ENCODE measurements at places on chromosomes 7 and 10.

DNA sequence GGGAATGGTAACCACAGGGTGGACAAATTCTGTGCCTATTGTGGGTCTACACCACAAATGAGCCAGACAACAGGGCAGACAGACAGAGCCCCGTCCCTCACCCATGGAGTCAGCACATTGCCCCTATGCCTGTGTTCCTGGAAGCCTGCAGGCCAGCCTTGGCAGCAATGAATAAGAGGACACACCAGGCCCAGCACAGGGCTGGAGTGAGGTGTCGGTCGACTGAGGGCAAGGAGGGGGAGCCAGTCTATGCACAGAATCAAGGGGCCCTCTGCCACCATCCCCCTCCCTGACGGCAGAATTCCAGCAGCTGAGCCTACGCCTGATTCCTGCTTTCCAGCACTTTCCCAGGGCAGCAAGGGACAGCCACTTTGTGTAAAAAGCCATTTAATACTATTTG lies 98.2 kb downstream of the CALN1 start:
- DNase-seq, result no peak

DNA sequence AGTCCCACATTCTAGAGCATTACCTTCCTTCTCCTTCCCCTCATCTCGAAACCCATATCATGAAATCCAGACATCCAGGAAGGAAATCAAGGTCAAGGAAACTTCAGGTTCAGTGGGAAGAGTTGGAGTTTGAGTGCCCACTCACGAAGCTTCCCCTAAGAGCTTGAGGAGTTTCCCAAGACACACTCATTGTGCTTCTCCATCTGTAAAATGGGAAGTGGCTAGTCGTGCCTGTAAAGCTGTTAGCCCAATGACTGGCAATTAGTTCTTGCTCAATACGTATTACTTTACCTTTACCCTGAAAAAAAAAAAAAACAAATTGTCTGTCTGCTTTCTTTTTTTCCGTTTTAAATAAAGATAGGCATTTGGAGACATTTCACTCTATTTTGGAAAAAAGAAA lies 42.3 kb downstream of the GPAM start:
- no peak for DNase-seq

DNA sequence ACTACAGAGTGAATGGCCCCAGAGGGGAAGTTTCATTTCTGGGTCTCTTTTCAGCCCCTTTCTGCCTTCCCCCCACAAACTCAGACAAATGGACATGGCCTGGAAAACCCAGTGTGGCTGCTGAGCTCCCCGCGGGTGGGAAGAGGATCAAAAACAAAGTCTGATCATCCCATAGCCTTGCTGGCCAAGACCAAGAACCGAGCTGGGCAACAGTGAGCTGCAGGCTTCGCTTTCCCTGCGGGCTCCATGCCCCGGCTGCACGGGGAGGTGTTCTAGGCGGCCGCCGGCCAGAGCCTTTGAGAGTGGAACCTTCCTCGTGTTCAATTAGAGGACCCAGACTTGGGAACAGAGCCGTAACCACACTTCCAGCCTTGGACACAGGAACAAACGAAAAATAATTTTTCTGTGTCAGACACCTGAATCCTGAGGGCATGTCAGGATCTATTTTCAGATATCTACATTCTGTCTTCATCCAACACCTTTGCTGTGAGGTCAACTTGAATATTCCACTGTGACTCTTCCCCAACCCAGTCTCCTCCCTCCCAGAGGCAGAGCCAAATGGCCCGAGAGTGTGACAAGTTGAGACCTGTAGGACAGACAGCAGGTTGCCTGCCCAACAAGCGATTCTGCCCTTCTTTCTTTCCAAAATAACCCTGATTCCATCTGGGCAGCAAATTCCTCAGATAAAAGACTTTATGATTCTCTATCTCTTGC lies 26.0 kb downstream of the WDR86 start:
- no peak for DNase-seq

DNA sequence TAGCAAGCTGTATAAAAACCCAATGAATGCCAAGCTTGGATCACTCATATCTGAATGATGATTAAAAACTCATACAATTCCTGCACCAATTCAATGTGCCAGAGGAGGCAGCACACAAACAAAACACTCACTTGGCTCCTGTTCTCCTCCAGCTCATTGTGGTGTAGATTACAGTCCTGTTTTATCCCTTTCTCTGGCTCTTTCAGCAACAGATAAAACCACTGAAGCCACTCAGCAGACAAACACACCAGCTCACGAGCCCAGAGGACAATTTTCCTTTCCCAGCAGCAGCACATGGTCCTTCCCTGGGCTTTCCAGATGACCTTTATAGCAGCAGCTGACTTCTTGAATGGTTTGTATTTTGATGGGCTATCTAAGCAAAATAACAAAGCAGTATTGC lies 107.3 kb upstream of the STARD3NL start:
- no peak for DNase-seq

DNA sequence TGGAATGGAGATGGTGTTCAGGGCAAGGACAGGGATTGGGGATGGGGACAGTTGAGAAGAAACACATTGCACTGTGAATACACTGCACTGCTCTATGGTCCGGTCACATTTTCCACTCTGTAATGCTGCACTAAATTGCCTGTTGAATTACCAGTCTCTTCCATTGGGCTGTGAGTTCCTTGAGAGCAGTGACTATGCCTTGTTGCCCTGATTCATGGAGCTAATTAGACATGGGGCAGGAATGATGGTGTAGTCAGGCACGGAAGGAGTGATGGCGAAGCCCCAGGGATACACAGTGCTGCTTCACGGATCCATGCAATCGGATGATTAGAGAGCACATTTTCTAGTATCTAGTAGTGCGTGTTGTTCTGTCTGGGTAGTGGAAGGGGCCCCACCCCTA lies 25.4 kb upstream of the GPAM start:
- no peak for DNase-seq

DNA sequence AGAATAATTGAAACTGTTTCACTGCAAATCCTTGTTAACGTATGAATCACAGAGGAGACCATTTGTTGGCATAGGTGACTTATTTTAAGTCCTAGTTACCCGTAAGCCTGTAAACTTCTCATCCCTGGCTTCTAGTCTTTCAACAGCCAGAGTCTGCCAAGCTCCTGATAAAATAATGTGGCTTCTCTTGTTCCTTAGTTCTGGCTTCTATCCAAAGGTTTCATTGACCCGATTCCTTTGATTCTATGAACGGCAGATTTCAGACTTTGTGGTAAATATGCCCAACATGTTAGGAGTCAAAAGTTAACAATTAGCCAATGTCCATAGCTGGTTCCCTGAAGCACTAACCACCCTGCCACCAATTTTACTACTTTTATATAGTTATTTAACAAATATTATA lies 23.3 kb downstream of the DNAH11 start:
- DNase-seq, result no peak

- no peak for DNase-seq
Measured at GRCh38 chr10:79401015-79401921, 44.2 kb downstream of the ZCCHC24 start.

DNA sequence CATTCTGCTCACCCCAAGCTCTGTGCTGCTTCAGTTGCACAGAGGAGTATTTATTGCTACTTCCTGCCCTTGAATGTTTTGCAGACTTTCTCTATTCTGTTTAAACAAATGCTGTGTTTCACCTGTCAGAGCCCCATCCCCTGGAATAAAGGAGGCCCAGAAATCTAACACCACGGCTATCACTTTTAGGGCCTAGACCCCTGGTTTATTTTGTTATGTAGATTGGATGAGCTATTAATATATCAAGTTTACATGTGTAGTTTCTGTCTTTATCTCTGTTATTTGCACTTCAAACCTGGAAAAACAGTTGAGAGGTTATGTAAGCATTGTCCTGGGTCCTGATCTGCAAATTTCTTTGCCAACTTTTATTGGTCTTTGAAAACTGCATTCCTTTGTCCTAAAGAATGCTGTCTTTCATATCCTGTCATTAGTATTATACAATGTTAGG lies 630.1 kb downstream of the PARD3 start:
- DNase-seq, result no peak

DNA sequence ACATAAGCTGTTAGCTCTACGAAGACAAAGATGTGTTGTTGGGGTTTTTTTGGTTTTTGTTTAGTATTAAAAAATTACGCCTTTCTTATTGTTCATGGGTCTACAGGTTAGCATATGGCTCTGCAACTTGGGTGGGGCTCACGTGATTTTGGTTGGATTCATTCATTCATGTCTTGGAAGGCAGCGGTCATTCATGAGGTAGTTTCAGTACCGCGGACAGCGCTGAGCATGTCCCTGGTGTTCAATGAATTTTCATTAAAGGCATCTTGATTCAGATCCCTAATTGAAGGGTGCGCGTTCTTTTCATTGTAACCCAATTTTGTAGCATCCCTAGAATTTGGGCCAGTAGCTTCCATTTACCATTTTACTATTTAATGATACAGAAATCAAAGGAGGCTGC lies 42.9 kb upstream of the TCERG1L start:
- DNase-seq, result no peak

DNA sequence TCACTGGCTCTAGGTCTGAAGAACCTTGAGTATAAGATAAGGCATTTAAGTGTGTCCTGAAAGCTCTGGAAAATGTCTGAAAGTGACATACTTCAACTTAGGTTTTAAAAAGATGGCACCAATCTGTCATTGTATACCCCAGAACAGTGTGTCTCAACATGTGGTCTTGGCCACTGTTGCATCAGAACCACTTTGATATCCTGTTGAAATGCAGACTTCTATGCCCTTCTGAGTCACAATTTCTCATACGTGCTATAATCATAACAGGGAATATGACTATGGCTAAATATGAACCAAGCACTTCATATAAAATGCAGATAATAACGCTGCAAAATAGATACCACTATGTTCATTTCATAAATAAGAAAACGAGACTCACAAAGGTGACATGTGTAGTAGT lies 38.0 kb upstream of the GPAM start:
- DNase-seq, result no peak

- no peak for DNase-seq
Measured at GRCh38 chr10:47337310-47337709, 10.9 kb upstream of the RBP3 start.

GRCh38 chr7:112770051-112770450 lies 20.1 kb downstream of the TMEM168 start:
- no peak for DNase-seq

GRCh38 chr7:11213266-11213665 lies 239.6 kb downstream of the PHF14 start:
- DNase-seq, result no peak

DNA sequence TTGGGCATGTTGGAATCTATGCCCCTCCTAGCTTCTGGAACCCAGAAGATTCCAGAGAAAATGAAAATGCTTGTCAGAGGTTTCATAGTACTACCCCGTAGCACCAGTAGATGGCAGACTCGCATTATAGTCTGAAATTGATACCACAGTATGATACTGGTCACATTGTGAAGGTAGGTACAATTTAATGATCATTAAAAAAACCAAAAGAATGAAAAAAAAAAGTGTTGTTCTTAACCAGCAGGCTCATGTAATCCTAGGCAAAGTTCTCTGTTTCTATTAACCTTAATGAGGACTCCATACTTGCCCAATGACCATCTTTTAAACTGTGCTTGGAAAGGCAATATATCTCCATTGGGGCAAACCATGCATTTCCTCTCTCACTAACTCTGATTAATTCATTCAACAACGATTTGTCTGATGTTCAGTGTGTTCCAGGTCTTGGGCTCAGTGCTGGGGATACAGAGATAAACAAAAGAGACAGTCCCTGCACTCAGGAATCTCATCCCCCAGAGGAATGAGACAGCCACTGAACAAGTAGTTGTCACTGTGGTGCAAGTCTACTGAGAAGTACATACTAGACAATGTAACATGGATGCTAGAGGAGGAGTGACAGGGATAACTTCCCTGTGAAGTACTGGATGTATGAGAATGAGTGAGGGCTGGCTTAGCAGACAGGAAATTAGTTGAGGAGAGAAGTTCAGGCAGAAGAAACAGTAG lies 223.5 kb upstream of the PHYHIPL start:
- no peak for DNase-seq

- DNase-seq, result no peak
Measured at GRCh38 chr7:135828604-135829003, 80.0 kb upstream of the FAM180A start.

DNA sequence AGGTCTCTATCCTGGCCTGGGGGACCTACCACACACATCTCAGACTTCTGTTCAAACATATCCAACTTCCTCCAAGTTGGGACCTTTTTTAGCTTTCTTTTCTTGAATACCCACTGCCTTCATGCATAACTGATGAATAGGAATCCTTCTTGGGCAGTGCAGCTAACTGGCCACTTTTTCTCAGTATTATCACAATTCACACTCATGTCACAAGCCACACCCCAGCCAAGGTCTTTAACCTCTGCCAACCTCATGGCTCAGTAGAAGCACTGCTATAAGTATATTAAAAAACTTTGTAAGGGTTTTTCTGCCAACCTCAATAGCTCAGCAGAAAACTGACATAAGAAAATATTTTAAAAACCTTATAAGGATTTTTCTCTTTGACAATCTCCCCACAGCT lies 44.5 kb downstream of the HHEX start:
- no peak for DNase-seq

DNA sequence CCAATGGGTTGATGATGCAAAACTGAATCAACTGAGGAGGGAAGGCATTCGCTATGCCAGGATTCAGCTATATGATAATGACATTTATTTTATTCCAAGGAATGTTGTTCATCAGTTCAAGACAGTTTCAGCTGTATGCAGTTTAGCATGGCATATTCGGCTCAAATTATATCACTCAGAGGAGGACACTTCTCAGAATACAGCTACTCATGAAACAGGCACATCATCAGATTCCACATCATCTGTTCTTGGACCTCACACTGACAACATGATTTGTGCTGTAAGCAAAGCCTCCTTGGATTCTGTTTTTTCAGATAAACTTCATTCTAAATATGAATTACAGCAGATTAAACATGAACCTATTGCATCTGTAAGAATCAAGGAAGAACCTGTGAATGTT lies 19.7 kb downstream of the TMEM60 start:
- DNase-seq, result no peak

- DNase-seq, result no peak
Measured at GRCh38 chr7:134552105-134552504, 3.2 kb downstream of the AKR1B15 start.

DNA sequence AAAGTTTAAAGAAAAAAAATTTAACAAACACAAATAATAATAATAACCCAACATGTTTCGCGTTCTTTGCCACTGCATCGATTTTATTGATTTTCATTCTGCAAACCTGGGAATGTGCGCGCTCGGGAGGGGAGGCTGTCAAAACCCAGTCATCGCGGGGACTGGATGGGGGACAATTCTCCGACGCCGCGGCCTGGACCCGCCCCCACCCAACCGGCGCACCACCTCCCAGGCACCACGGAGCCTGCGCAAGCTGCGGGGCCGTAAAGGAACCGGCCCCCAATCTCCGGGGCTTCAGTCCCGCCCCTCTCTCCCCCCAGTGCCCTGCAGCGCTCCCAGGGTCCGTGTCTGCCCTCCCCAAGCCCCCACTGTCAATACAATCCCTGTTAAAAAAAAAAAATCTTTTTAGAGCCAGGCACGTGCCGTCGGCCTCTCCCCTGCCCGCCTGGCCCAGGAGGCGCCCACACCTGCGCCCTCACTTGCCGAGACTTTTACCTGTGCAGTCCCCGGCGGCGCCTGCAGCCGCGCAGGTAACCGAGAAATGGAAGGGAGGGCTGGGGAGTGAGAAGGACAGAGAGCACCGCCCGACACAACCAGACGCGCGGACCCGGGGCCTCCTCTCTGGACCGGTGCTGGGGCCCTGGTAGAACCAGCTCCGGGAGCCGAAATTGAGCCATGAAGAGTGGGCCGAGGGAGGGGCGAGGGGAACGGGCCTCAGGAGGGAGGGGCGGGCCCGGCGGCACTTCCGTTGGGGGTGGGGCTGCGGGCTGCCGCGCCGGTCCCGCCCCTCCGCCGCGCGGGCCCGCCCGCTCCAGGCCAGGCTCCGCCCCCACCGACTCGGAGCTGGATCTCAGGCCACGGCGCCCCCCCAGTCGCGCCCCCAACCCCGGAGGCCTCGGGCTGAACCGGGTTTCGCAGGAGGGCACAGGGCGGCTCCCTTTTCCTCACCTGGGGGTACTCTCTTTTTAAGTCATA lies 7.6 kb upstream of the ZNF503 start:
- no peak for DNase-seq
